Left kidney (tissue), 8 donors: ENCODE measurements at places on chromosomes 4 and X. TPM values are rescaled to one million over a fixed set of nuclear protein-coding genes. Genes with fewer than 3 reads are reported as not detected.

DNA sequence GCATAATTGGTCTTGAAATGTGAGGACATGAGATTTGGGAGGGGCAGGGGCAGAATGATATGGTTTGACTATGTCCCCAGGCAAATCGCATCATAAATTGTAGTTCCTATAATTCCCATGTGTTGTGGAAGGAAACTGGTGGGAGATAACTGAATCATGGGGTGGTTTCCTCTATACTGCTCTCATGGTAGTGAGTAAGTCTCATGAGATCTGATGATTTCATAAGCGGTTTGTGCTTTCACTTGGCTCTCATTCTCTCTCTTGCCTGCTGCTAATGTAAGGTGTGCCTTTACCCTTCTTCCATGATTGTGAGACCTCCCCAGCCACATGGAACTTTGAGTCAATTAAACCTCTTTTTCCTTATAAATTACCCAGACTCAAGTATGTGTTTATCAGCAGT is 2595.9 kb downstream of the PCDH7 start:
- no peak for DNase-seq

- DNase-seq = no peak
Measured at GRCh38 chr4:139635966-139636365, 29.7 kb upstream of the MGST2 start.

GRCh38 chrX:53684415-53685192 is 1.9 kb downstream of the HUWE1 start:
- no peak for DNase-seq

DNA sequence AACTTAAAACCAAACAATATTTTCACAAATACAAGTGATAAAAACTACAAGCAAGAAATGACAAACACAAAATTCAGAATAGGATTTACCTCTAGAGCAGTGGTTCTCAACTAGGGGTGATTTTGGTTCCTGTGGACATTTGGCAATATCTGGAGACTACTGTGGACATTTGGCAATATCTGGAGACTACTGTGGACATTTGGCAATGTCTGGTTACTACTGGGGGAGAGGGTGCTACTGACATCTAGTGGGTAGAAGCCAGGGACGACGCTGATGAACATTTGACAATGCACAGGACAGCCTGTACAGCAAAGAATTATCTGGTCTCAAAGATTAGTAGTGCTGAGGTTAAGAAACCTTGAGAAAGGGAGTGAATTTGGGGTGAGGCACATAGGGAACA is 169.8 kb downstream of the CLCN4 start:
- no peak for DNase-seq

DNA sequence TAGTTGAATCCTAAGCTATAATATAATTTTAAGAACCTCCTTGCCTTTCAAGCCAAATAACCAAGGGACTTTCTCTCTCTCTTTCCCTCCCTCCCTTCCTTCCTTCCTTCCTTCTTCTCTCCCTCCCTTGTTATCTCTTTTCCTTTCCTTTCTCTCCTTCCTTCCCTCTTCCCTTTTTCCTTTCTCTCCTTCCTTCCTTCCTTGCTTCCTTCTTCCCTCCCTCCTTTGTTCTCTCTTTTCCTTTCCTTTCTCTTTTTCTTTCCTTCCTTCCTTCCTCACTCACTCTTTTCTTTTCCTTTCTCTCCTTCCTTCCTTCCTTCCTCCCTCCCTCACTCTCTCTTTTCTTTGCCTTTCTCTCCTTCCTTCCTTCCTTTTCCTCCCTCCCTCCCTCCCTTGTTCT is 42.4 kb downstream of the PDGFRA start:
- no peak for DNase-seq

Gene MID1
- polyA plus RNA-seq = 31.6 TPM

Gene ASMT
- 0.10 TPM for polyA plus RNA-seq

DNA sequence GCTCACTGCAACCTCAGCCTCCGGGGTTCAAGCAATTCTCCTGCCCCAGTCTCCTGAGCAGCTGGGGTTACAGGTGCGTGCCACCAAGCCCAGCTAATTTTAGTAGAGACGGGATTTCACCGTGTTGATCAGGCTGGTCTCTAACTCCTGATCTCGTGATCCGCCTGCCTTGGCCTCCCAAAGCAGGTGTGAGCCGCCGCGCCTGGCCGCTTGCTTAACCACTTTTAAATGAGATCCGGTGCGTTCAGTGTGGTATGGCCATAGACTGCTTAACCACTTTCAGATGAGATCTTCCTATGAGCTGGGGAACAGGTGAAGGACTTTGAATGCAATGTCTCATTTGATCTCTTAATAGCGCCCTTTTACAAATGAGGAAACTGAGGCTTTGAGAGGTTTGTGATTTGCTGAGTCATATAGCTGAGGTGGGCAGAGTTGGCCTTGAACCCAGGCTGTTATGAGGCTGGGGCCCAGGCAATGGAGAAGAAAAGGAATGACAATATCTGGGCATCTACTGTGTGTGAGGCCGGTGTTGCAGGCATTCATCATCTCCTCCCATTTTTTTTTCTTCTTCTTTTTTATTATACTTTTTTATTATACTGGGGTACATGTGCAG is 41.9 kb upstream of the NSG1 start:
- no peak for DNase-seq

- DNase-seq = no peak
Measured at GRCh38 chr4:125573368-125573767, 258.6 kb downstream of the FAT4 start.

DNA sequence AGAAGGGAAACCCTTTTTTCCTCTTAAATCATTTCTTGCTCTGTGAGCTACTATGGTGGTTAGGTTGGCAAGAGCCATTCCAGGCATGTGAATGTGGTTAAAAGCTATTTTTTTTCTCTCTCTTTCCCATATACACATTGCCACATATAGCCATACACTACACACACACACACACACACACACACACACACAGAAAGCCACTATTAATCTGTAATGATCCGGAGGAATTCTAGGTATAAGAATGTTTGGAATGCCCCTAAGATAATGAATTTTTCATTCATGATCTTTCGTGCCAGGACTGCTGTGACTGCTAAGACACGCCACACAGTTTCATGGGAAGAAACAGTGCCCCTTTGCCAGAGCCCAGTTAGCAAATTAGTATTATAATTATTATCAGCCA is 21.8 kb upstream of the TLL1 start:
- DNase-seq = no peak

DNA sequence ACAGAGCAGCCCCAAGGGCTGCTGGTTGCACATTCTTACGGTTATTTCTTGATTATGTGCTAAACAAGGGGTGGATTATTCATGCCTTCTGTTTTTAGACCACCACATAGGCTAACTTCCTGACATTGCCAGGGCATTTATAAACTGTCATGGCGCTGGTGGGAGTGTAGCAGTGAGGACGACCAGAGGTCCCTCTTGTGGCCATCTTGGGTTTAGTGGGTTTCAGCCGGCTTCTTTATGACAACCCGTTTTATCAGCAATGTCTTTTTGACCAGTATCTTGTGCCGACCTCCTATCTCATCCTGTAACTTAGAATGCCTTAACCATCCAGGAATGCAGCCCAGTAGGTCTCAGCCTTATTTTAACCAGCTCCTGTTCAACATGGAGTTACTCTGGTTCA is 212.4 kb upstream of the GRID2 start:
- DNase-seq = no peak
